ENCODE measurements at places on chromosomes 4 and X.

- DNase-seq, result no peak
Observed at GRCh38 chrX:4690521-4690920, 977.1 kb upstream of the PRKX start.

GRCh38 chr4:57291911-57292310, 181.7 kb upstream of the IGFBP7 start:
- DNase-seq, result no peak

DNA sequence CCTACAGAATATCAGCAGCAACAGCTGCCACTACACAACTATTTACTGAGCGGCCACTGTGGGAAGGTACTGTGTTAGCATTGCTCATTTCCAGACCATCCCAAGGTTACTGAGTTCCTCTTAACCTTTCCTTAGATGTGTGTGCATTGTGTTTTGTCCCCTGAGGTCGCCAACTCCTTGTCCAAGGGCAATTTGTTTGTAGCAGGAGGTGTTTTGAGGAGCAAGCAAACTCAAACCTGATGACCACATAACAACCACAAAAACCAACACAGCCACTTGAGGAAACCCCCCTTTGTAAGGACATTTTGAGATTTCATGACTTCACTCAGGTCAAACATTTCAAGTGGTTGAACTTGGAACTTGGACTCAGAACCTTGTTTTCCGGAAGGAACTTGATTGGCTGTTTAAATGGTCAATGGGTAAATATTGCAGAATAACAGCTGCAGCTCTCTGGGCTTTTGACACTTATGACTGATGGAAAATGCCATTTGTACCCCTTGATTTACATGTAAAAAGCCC, 122.3 kb downstream of the MID1IP1 start:
- DNase-seq, result no peak

DNA sequence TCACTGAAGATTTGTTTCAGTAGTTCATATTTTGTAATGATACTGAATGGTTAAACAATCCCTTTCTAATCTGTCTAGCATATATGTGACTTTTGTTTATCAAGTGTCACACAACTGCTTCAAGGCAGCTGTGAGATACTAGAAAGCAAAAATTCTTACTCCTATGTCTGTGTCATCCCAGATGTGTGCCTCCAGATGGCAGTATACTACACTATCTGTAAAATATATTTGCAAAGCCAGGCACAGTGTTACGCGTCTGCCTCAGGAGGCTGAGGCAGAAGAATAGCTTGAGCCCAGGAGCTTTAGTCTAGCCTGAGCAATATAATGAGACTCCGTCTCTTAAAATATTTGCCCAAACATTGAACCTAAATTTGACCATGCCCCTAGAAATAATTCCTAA, 4.0 kb downstream of the NUDT10 start:
- DNase-seq, result no peak

DNA sequence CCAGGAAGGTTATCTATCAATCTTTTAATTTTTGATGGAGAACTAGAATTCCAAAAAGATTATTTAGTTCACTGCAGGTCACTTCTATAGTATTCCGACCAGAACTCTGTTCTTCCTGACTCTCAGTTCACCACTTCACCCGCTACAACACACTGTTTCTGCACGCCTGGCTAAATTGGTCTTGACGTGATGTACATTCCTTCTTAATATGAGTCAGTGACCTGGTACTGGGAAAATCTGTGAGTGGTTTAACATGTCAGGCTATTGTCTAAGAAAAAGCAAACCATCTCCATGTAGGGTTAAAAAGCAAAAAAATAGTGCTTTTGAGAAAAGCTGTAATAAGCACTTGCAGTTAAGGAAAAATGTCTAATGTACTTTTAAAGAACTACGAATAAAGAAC, 120.4 kb downstream of the NDST3 start:
- no peak for DNase-seq

- DNase-seq, result no peak
Observed at GRCh38 chr4:7822137-7822505, 117.5 kb downstream of the AFAP1 start.
